ENCODE measurements at places on chromosomes 12 and 14.

DNA sequence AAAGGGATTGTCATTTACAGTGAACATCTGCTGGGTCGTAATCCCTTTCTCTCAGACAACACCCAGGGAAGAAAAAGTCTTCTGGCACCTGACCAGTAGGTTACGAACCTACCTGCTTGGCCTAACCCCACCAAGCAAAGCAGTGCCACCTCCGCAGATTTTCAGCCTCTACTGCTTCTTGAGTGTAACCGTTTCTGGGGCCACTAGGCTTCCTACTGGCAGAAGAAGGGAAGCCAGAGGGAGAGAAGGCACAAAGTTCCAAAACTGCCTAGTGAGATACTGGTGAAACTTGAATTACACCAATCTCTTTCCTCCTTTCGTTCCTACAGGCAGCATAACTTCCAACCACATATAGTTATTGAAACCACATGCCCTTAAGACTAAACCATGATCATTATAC, 383.6 kb downstream of the BCAT1 start:
- DNase-seq = no peak

- DNase-seq = peak; percentile 95
Measured at GRCh38 chr14:29637411-29637810, 290.2 kb downstream of the PRKD1 start.

- no peak for DNase-seq
Measured at GRCh38 chr14:64114166-64114565, 180.0 kb downstream of the ESR2 start.

- no peak for DNase-seq
Measured at GRCh38 chr12:113208041-113208934, 13.0 kb upstream of the TPCN1 start.

- DNase-seq = no peak
Measured at GRCh38 chr12:122228092-122228491, 2.2 kb upstream of the DIABLO start.

DNA sequence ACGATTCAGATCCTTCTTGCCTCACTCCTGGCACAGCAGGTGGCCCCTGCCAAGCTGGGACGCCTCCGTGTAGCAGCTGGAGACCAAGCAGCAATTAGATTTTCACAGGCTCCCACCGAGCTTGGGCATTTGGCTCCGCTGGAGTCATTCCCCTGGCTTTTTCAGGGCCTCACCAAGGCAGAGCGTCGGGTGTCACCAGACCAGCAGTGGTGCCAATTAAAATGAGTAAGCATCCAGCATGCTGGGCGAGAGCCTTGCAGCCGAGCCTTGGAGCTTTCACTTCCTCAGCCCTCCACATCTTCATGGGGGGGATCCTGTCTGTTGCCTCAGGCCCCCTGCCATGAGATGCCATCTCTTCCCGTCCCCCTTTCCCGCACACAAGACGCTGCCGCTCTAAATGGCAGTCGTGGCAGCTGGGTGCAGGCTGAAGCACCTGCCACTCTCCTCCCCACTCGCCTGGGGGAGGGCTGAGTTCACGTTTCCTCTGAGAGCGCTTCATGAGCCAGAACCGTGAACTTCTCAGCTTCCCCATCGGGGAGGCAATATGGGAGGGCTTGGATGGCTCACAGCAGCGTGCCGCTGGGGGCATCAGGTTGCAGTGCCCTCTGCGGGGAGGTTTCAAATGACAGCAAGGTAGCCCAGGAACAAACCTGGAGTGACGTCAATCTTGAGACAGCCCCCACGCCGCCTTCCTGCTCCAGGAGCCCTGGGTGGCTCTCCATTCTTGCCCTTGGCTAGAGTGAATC, 11.7 kb downstream of the TPCN1 start:
- peak; percentile 75 for DNase-seq

DNA sequence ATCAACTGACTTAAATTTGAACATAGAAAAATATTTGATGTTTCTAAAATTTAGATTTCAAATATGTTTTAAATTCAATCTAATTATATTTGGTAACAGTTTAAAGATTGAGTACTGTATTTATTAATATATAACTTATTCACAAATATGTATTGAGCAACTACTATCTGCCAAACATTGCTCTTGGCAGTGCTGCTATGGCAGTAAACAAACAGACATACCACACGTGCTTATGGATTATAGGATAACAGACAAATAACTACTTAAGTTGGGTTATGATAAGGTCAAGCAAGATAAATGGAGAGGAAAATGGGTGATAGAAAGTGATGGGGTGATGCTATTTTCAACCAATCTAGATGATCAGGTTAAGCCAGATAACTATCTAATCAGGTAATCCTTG, 538.1 kb downstream of the C12orf50 start:
- no peak for DNase-seq

DNA sequence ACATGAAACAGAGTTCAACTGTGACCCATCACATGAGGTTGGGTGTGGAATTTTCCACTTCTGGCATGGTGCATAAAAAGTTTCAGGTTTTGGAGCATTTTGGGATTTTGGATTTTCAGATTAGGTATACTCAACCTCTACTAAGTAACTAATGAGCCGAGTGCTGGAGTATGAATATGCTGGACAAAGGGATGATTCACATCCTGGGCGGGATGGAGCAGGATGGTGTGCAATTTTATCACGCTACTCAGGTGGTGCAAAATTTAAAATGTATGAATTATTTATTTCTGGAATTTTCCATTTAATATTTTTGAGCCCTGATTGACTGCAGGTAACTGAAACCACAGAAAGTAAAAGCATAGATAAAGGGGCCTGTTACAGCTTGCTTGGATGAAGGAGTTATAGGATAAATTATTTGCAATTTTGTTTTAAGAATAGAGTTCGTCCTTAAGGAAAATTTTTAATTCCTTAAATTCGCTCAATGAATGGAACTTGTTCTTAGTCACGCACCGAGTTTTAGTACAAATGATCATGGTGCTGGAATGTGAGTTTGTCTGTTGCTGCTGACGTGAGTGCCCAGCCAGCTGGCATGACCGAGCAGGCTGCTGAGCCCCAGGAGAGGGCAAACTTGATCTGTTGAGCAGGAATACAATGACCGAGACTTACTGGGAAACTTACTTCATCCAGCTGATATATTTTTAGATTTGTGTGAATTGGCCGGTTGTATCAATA, 176.3 kb downstream of the ESR2 start:
- no peak for DNase-seq

DNA sequence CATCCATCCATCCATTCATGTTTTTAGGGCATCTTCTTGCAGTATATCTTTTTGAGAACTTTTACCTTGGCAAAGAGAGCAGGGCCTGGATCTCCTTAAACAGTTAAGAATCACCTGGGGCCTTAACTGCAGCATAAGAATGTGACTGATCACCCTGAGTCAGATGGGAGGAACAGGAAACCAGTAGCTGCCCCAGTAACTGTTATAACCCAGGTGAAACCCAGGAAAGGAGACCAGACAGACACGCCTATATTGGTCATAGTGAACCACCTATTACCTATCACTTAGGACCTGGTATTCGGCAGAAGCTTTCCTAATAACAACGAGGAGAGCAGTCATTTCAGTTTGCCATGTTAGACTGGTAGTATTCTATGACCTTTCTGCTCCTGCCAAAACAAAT, 43.4 kb upstream of the NR2C1 start:
- DNase-seq = no peak

DNA sequence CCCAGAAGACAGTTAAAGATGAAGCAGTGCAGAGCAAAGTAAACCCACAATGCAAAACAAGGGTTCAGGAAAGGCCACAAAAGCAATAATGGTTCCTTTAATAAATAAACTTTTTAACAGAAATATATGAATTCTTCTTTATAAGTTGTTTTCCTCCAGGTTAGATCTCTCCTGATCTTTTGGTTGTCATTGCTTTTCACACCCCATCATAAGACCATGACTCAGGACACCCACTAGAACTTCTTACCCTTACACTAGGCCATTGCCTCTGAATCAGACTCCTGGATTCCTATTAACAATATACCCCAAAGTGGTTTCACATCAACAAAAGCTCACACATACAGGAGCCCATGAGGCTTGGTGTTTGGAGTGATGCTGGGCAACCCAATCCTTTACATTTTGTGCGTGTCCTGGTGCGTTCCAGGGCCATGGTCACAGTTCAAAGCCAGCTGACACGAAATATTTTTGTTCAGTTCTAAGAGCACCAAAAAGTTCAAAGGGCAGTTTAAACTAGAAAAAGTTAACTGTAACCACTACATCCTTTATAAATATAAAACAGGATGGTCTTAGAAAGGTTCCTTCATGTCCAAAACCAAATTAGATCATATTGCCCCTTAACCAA, 187.0 kb downstream of the EPS8 start:
- DNase-seq = no peak

DNA sequence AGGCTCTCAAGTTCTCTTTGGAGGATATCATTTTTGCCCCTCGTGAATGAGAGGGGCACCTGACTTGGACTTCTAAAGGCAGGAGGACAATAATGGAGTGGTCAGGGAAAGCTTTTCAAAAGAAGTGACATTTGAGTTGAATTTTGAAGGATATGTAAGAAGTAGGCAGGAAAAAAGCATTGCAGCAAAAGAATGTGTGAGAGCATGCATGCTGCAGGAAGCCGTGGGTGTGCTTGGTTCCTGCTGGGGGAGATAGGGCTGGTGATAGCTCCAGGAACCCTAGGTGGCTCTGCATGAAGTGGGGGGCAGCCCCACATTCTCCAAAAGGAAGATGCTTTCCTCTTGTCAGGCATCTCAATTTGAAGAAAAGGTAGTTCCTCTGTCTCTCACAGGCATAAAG, 23.1 kb downstream of the ACVR1B start:
- DNase-seq = no peak

- no peak for DNase-seq
Measured at GRCh38 chr12:39846971-39847650, 227.5 kb upstream of the ABCD2 start.

DNA sequence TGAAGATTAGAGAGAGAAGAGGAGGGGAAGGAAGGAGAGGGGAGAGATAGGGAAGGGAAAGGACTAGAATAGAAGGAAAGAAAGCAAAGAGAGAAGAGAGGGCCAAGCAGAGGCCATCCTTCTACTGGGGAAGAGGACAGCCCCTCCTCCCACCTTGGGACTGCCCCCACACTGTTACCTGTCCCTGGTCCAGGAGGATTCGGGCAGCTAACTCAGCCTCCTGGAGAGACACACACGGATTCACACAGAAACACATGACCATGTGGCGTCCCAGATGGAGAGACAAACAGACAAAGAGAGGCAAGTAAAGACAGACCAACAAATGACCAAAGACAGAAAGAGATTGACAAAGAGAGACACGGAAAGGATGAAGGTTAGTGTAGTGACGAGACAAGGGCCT, 2.2 kb downstream of the NDRG2 start:
- no peak for DNase-seq

GRCh38 chr12:110689281-110690126, 589 bp upstream of the HVCN1 start:
- no peak for DNase-seq

DNA sequence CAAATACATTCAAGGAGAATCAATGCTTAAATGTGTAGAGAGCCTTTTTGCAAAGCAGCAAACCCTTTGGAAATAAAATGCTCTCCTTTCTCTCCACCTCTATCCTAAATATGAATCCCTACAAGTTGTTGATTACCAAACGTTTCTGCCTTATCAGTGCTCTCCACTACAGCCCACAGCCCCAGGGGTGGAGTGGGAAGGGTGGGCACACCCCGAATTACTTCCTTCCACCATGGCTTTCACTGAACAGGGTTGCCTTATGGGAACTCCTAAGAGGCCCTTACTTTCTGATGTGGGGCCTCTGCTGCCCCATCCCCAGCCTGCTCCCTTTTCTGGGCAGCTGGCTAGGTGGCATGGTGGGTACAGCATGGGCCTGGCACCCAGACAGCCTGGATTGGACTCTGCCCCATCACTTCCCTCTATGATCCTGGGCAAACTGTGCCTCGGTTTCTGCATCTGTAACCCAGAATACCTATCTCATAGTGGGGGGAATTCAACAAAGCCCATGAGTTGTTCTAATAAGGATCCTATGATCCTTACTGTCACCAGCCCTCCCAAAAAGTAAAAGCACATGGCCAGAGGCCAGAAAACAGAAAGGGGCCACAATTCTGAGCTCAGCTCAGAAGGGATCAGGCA, 16.1 kb downstream of the AK7 start:
- DNase-seq = no peak

GRCh38 chr14:99575043-99576023, 28.7 kb downstream of the CCDC85C start:
- no peak for DNase-seq

DNA sequence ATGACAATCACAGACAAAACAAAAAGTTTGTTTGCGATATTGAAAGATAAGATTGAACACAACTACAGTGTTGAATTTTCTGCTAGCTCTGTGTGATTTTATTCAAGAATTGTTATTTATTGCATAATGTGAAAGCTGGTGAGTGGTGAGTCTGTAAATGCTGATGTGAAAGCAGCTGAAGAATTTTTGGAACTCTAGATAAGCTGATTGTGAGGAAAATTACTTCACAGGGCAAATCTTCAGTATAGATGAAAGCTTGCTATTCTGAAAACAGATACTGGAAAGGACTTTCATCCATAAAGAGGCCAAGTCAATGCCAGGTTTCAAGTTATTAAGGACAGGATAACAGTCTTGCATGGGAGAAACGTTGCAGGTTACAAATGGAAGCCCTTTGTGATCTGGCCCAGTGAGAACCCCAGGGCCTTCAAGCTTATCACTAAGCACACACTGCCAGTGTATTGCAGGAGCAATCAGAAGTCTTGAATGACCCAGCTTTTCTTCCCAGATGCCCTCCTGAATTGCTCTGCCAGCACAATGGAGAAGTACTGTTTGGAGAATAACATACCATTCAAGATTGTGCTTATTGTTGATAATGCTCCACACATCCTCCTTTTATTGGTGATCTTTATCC, 153.7 kb downstream of the PCNX1 start:
- no peak for DNase-seq

DNA sequence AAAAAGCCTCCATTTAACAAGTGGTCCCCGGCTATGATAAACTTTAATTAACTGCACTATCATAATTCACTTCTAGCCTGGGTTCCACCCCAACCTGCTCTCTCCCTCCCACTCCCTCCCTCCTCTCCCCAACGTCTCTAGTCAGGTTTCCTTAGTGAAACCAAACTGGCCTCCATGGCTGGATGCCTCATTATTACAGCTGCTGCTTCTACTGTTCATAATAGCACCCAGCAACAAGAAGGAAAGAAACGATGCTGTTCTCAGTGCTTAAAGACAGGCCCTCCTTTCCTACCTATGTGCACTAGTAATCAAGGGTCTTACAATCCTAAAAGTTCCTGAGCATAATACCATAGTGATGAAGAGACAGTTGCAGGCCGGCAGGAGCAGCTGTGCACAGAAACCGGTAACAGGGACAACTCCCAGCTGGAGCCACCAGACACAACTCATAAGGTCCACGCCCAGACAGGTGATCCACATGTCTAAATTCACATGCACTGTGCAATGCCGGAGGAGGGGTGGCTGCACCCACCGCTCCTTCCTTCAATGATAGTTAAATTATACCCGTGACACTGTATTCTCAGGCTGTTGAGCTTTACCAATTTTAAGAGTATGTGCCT, 6.2 kb downstream of the IRF2BPL start:
- DNase-seq = no peak

- no peak for DNase-seq
Measured at GRCh38 chr12:78540606-78541336, 323.8 kb upstream of the SYT1 start.

DNA sequence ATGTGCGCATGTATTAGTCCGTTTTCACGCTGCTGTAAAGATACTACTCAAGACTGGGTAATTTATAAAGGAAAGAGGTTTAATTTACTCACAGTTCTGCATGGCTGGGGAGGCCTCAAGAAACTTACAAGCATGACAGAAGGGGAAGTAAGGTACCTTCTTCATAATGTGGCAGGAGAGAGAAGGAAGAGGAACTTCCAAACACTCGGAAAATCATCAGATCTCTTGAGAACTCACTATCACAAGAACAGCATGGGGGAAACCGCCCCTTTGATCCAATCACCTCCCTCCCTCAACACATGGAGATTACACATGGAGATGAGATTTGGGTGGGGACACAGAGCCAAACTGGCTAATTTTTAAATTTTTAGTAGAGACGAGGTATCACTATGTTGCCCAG, 41.8 kb upstream of the SNX6 start:
- DNase-seq = no peak
